Foreskin fibroblast (primary cell): ENCODE measurements at places on chromosomes 1 and 21.

- no peak for DNase-seq
Observed at GRCh38 chr1:154012129-154012528, 21.6 kb downstream of the RPS27 start.

GRCh38 chr1:62241371-62242131, 46.9 kb downstream of the L1TD1 start:
- no peak for DNase-seq

DNA sequence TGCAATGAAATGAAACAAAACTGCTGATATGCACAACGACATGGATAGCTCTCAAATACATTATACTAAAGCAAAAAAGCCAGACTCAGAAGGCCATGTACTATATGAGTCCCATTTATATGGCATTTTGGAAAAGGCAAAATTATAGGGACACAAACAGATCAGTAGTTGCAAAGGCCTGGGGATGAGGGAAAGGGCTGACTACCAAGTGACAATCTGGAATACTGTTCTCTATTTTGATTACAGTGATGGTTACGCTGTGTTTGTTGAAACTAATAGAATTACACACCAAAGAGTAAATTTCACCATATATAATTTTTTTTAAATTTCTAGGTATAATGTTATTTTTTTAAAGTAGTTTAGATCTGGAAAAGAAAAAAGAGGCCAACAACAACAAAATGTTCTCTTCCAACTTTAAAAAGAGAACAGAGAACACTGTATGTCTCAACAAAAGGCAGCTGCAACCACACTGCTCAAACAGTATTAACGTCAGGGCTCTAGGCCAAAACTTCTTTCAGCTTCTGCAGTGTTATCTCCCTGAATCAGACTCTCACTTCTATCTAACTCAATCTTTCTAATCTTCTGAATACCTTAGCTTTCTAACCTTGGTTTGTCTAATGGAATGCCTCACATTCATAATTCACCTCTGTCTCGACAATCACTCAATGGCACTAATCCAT, 75.8 kb downstream of the FOXJ3 start:
- peak; percentile 49 for DNase-seq

DNA sequence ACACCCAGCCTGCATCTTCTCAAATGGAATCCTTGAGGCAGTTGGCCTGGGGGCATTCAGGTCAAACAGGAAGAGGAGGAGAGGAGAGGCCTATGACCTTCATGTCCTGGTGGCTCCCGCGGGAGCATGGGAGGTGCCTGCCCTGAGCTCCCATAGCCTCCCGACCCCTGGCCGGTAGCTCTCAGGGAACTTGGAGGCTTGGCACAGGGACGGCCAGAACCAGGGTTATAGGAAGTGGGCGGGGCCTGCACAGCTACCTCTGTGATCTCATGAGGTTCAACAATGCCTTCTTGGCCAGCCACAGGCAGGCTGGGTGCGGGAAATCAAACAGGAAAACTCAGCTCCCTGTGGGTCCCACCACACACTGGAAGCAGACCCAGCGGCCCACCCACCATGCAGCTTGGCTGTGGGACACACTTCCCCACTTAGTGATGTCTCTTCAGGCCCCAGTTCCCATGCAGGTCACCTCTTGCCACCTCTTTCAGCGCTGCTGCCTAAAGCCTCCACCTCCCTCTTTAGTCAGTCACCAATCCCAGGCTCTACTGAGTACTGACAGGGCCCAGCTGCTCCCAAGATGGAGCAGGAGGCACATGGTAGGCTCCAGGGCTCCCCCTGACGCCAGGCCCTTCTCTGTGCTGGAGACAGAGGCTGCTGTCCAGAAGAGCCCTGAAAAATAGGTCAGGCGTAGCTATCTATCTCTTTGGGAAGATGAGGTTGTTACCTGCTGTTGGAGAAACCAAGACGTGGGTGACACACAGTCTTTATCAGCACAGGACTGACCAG, at the start of gene SLFNL1:
TSS of gene SLFNL1 (minus strand) at position 200 of the 783 bp plus-strand sequence. CDS start 1,065 bp downstream, outside the sequence.
- peak; percentile 49 for DNase-seq

- no peak for DNase-seq
Observed at GRCh38 chr1:202158810-202159533, 1.4 kb downstream of the PTPN7 start.

- no peak for DNase-seq
Observed at GRCh38 chr1:41547781-41548560, 63.5 kb upstream of the EDN2 start.

DNA sequence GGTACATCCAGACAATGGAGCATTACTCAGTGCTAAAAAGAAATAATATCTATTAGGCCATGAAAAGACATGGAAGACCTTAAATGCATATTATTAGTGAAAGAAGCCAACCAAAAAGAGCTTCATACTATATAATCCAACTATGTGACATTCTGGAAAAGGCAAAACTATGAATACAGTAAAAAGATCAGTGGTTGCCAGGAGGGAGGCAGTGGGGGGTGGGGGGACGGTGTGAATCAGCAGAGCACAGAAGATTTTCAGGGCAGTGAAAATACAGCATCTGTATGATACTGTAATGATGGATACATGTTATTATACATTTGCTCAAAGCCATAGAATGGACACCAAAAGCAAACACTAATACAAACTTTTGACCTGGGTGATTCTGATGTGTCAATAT, 339.4 kb upstream of the SNX7 start:
- no peak for DNase-seq

GRCh38 chr21:44520326-44521300, 19.4 kb downstream of the KRTAP10-1 start:
- no peak for DNase-seq

- peak; percentile 99 for DNase-seq
Observed at GRCh38 chr1:201713086-201713810, 115.7 kb upstream of the IPO9 start.

- no peak for DNase-seq
Observed at GRCh38 chr21:40631211-40631610, 215.7 kb downstream of the DSCAM start.

GRCh38 chr1:51877434-51878307, 856 bp downstream of the NRDC start:
- DNase-seq: peak; percentile 52

DNA sequence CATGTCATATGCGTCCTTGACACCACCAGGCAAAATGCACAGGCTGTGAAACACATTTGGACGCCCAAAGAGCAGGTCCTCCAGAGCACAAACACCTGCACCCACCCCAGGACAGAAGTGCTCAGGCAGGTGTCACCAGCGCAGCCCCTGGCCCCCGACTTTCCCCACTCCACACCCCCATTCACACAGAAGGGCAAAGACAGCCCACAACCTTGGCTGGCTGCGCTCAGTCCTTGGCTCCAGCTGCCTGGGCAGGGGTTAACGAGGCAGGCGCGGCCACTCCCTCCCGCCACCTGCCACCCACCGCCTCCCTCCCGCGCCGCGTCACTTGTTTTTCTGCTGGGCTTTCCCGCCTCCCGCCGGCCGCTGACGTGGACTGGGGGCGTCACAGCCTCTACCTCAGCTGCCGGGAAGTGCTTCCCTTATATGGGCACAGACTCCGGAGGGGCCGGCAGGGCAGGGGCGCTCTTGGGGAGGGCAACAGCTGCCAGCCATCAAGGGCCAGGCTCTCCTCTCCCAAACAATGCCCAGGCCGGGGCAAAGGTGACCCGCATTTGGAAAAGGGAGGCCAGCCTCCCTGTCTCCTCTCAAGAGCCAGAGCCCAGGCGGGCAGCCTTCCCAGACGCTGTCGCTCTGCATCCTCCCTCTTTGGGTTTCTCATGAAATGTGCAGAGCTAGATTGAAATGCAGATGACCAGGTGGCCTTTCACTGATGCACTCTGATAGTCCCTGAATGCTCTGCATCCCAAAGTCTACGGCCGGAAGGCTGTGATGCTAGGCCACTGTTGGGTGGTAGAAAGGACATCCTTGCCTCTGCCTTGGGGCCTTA, 14.8 kb upstream of the BTG2 start:
- DNase-seq: no peak

GRCh38 chr1:38053416-38054091, 7.0 kb upstream of the POU3F1 start:
- no peak for DNase-seq

GRCh38 chr1:94688646-94689045, 131.5 kb upstream of the SLC44A3 start:
- no peak for DNase-seq

GRCh38 chr1:62407398-62408009, 29.3 kb upstream of the USP1 start:
- DNase-seq: peak; percentile 21

DNA sequence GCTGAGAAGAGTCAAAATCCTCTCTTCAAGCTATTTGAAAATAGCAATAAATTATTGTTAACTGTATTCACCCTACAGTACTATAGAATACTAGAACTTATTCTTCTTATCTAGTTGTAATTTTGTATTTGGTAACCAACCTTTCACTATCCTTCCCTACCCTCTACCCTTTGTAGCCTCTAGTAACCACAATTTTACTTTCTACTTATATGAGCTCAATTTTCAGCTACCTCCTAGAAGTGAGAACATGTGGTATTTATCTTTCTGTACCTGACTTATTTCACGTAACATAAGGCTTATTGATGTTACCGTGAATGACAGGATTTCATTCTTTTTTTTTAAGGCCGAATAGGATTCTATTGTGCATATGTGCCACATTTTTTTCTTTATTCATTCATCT, 30.0 kb downstream of the ZC3H11B start:
- no peak for DNase-seq

DNA sequence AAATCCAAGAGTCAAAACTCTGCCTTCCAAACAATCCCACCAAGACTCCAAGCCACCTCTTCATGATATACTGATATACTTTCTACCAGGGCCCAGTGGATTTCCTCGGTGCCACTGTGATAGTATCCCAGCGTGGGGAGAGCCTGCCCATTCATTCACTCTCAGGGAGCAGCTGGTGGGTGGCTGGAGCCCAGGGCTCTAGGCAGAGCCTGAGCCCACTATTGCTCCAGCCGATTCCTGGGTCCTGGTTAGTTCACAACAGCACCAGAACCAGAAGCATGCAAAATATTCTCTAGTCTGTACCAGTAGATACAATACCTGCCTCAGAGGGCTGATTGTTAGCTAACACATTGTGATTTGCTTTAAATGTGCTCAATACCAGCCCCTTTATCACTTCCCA, 831 bp downstream of the CSRP1 start:
- no peak for DNase-seq

DNA sequence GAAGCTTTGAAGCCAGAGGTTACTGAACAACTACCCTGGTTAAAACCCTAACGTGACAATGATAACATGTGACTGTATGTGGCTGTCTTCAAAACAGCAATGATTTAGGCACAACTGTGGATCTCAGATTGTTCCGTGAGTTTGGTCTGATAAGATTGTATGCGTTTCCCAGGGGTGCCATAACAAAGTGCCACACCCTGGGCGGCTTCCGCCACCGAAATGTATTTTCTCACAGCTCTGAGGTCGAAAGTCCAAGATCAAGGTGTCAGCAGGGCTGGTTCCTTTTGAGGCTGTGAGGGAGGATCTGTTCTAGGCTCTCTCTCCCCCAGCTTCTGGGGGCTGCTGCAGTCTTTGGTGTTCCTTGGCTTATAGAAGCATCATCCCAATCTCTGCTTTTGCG, 29.5 kb upstream of the ERG start:
- no peak for DNase-seq

GRCh38 chr1:76868154-76868882, 1.0 kb downstream of the ST6GALNAC5 start:
- DNase-seq: no peak

- DNase-seq: no peak
Observed at GRCh38 chr1:25527226-25527846, 16.1 kb upstream of the LDLRAP1 start.

GRCh38 chr1:1272341-1273208, 1.1 kb downstream of the UBE2J2 start:
- no peak for DNase-seq

DNA sequence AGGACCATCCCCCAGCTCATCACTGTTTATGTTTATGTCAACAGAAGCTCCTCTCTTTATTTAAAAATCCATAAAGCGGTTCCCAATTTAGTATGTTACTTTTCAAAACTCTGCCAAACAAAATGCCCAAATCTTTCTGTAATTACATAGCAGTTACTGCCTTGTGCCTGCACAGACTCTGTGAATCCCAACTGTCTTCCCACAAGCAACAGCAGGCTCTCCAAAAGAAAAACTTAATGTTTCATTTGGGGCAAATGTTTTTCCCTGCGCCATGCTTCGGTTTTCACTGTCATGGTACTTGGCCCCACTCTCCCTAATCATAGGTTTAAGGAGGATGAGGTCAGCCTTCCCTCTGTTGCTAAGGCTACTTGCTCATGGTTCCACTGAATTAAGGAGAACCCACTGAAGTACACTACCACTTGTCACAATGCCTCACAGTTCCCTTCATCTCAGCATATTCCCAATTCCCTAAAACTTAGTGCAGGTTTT, 4.6 kb downstream of the COLGALT2 start:
- no peak for DNase-seq
